CD4-positive, alpha-beta T cell treated with Interleukin-1 beta for 1 hour (primary cell): ENCODE measurements at places on chromosomes 3 and 15.

- DNase-seq: no peak
Measured at GRCh38 chr3:133037436-133037835, 755 bp upstream of the TMEM108 start.

DNA sequence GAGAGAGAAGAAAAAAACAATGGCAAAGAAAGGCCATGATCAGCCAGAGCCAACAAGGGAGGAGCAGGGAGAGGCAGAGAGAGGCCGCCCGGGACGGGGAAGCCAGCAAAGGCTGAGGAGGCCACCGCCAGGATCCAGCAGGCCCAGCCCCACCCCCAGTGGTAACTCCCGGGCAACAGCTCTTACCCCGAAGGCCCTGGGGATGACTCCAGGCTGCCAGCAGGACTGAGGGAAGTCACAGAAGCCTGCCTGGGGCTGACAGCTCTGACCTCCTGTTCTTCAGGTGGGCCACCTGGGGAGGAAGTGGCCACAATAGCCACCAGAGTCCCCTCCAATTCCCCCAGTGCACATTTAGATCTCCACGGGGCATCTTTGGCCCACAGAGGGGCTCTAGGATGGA, 184.3 kb upstream of the LINGO1 start:
- DNase-seq: no peak

- no peak for DNase-seq
Measured at GRCh38 chr3:171846597-171846996, 3.4 kb downstream of the TMEM212 start.

GRCh38 chr3:123311201-123311600, 109.5 kb downstream of the SEC22A start:
- DNase-seq: no peak

GRCh38 chr15:92848464-92848851, 51.7 kb upstream of the CHD2 start:
- DNase-seq: no peak
